Mammary epithelial cell (primary cell): ENCODE measurements at places on chromosomes 7 and 10. TPM values are rescaled to one million over a fixed set of nuclear protein-coding genes. Genes with fewer than 3 reads are reported as not detected.

The AS3MT gene
- polyA plus RNA-seq: 2.1 TPM

The RRP12 gene
- 16.3 TPM for polyA plus RNA-seq

The PRLHR gene
- not detected for polyA plus RNA-seq

The ATG9B gene
- 0.14 TPM for polyA plus RNA-seq

The ZC3HAV1 gene
- 24.2 TPM for polyA plus RNA-seq

The LRGUK gene
- polyA plus RNA-seq: 0.05 TPM

The PLAC9 gene
- polyA plus RNA-seq: 0.10 TPM

The COL17A1 gene
- polyA plus RNA-seq: 2,244 TPM

The LLCFC1 gene
- polyA plus RNA-seq: not detected

The KCP gene
- polyA plus RNA-seq: 0.20 TPM

The SOSTDC1 gene
- 1.5 TPM for polyA plus RNA-seq

The C10orf143 gene
- polyA plus RNA-seq: 0.69 TPM

The NYAP1 gene
- 0.09 TPM for polyA plus RNA-seq

The KNDC1 gene
- not detected for polyA plus RNA-seq

The NRCAM gene
- polyA plus RNA-seq: 16.4 TPM

The CALHM1 gene
- not detected for polyA plus RNA-seq

The SPDYE11 gene
- not detected for polyA plus RNA-seq

The MORN4 gene
- 13.3 TPM for polyA plus RNA-seq

The PILRA gene
- 0.87 TPM for polyA plus RNA-seq

The ZNF804B gene
- polyA plus RNA-seq: not detected

The UNC5B gene
- polyA plus RNA-seq: 4.9 TPM

The TMEM225B gene
- polyA plus RNA-seq: not detected

The CUBN gene
- polyA plus RNA-seq: 0.06 TPM

The ATP6V1F gene
- polyA plus RNA-seq: 304 TPM

The LIPK gene
- polyA plus RNA-seq: 0.31 TPM

The LIPM gene
- polyA plus RNA-seq: not detected

The VENTX gene
- polyA plus RNA-seq: not detected

The GRB10 gene
- 3.3 TPM for polyA plus RNA-seq

The EN2 gene
- not detected for polyA plus RNA-seq
